ENCODE measurements at places on chromosomes 2 and 18.

DNA sequence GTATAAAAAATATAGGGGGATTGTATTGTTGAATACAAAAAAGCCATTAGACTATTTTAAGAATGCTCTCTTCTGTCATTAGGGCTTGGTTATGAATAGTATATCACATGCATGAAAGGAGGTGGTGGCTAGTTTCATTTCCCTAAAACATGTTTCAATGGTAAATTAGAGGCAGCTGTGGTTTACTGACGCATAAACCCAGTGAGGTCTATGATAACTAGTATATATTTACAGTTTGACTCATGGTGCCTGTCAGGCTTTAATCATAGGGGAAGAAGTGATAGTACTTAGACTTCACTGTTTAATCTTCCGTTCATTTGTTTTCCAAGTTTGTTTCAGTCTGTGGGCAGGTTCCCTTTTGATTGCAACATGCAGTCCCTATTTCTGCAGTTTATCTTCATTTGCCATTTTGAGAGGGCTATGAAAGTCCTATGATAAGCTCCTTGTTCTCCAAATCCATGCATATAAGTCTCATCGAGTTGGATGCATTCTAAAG lies 55.1 kb upstream of the MAP4K3 start:
- ATAC-seq, result peak; percentile 92

GRCh38 chr2:9332136-9332852 lies 91.0 kb downstream of the ITGB1BP1 start:
- ATAC-seq, result no peak

DNA sequence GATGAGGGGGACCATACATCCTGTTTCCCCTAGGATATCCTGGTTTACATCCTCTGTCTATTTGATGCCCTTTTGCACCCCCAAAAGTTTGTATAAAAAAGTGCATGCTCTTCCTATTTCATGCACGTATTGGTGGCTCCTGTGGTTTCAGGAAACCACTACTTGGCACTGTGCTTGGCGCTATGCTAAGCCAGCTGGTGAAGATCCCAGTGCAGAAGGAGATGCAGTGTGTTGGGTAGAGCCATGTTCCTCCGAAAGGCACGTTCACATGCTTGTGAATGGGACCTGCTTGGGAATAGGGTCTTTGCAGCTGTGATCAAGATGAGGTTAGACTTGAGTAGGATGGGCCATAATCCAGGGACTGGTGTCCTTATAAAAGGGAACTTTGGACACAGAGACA lies 419.7 kb downstream of the GALR1 start:
- no peak for ATAC-seq

- no peak for ATAC-seq
Measured at GRCh38 chr2:11416186-11416585, 49.8 kb downstream of the E2F6 start.

- no peak for ATAC-seq
Measured at GRCh38 chr2:101415220-101415619, 27.9 kb upstream of the CREG2 start.

- ATAC-seq, result no peak
Measured at GRCh38 chr2:174965992-174966744, 39.0 kb downstream of the CHN1 start.

DNA sequence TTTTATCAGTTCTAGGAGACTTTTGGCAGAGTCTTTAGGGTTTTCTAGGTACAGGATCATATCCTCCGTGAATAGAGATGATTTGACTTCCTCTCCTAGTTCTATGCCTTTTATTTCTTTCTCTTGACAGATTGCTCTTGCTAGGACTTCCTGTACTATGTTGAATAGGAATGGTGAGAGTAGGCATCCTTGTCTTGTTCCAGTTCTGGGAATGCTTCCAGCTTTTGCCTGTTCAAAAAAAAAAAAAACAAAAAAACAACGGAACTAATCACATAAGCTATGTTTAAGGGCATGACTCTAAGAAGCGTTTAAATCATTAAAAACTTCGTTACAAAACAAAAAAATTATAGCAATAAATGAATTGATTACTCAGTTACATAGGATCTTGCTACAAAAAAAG lies 145.7 kb downstream of the NUP35 start:
- no peak for ATAC-seq

DNA sequence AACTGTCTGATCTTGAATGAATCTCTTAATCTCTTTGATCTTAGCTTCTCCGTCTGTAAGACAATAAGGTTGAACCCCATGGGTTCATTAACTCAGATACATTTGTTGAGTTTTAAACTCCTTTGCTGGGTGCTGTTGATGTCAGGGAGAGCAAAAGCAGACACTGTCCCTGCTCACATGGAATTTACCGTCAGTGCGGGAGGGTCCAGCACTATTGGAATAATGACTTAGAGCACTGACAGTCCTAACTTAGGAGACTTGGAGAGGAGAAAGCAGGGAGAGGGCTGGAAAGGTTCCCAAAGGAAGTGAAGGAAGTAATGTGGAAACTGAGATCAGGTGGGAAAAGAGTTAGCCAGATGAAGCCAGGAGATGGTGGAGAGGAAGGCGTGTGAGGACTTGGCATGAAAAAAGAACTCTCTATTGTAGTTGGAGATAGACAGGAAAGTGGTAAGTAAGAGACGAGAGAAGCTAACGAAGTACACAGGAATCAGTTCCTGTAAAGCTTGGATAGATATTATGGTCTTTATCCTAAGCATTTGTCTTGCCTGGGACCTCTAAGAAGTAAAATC lies 141.4 kb upstream of the SERTAD2 start:
- no peak for ATAC-seq

- ATAC-seq, result no peak
Measured at GRCh38 chr2:104504331-104505073, 349.4 kb upstream of the POU3F3 start.

DNA sequence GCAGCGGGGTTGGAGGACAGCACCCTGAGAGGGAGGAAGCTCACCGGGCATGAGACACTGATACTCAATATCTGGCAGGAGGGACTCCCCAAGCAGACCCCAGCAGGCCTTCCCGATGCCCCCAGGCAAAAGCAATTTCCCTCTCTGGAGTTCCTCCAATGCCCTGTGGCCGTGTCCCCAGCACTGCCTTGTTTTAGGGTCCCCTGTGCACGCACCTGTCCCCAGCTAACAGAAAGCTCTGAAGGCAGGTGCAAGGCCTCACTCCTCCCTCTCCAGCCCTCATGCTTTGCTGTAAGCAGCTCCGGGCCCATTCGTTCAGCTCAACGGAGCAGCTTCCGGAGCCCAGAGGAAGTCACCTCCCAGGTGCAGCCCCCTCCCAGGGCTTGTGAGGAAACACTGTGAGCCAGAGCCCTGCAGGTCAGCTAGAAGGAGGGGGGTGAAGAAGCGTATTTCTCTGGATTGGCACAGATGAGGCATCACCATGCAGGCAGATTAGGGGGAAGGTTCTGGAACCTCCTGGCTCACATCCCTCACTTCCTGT lies 50.3 kb upstream of the ID2 start:
- ATAC-seq, result no peak

- no peak for ATAC-seq
Measured at GRCh38 chr2:2254206-2254605, 76.9 kb downstream of the MYT1L start.

DNA sequence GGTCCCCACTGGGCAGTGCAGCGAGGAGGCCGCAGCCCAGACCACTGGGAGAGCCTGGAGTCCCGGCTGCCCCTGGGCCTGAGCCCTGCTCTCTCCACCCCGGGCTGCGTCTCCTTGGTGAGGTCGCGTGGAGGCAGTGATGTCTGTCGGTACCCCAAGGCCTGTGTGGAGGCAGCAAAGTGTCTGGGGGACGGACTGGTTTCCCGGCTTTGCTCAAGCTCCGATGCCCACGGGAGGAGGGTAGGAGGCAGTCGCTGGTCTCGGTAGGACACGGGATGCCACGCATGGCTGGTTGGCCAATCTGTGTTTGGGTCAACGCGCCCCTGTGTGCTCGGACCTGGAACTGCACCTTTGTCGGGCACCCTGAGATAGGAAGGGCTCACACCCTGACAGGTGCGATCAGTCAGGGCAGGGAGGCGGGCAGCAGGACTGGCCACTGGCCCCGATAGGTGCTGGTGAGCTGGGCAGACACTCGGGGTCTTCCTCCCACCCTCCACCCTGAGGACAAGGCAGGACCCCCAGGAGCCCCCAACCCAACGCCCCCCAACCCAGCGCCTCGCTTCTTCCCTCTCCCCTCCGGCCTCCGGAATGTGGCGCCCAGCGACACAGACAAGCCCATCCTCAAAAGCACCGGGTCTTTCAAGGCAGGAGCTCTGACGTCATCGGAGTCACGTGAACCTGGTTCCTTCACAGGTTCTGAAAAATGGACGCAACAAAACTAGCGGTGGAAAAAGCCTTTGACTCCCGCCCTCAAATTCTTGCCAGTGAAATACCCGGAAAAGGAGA lies 288.6 kb downstream of the NDUFA10 start:
- ATAC-seq, result peak; percentile 21

- ATAC-seq, result no peak
Measured at GRCh38 chr2:20533993-20534622, 87.2 kb downstream of the RHOB start.

GRCh38 chr18:9669016-9669415 lies 39.1 kb upstream of the RAB31 start:
- ATAC-seq, result no peak

- ATAC-seq, result no peak
Measured at GRCh38 chr2:54763636-54764291, 40.3 kb downstream of the EML6 start.

DNA sequence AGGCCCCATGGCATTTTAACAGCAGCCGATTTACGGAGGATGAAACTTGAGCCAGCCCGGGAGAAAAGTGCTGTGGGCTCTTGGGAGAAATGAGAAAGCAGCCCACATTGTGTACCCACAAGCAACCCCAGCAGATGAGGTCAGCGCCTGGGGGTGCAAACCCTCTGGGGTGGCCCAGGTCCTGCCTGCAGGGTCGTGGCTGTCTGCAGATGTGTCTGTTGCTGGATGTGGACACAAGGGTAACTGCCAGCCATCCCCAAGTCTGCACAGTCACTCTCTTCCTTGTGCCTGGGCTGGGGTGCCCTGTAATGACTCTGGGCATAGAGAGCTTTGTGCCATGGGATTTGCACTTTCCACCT lies 170.8 kb downstream of the PRKCE start:
- no peak for ATAC-seq

GRCh38 chr2:84850471-84850870 lies 30.4 kb downstream of the TRABD2A start:
- no peak for ATAC-seq

DNA sequence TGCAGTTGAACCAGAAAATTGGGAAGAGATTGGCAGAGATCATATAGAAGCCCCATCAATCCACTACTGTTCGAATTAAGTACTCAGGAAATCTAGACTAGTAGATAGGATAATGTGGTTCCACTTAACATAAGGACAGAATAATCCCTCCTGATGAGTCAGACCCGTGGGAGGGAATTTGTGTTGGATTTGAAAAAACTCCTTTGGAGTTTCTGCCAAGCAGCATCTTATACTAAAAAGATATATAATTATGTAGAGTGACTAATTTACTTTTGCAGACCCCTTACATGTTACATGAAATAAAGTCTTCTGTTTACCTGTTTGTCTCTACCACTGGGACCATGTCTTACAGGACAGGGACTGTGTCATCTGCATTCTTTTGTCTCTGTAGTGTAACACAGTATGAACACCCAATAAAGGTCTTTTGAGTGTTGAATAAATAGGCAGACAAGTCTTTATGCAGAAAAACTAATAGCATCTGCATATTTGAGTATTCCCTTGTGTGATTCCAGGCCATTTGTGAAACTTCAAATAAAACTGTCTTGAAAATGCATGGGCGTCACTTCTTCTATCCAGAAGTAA lies 122.6 kb upstream of the DNAJC10 start:
- ATAC-seq, result peak; percentile 42

DNA sequence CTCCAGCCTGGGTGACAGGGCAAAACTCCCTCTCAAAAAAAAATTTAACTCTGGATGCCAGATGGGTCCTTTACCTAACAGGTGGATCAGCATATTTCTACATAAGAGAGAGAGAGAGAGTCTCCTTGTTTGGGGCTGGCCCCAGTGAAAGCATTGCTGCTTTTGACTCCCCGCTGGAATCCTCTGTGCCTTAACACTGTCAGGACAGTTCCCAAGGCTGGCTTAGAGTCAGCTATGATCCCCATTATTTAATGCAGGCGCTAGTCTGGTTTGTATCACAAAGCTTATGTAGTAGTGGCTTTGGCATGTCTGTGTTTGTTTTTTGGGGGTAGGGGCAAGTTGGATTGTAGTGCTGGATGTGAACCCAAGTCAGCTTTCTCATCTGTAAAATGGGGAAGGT lies 9.4 kb downstream of the INPP4A start:
- no peak for ATAC-seq

DNA sequence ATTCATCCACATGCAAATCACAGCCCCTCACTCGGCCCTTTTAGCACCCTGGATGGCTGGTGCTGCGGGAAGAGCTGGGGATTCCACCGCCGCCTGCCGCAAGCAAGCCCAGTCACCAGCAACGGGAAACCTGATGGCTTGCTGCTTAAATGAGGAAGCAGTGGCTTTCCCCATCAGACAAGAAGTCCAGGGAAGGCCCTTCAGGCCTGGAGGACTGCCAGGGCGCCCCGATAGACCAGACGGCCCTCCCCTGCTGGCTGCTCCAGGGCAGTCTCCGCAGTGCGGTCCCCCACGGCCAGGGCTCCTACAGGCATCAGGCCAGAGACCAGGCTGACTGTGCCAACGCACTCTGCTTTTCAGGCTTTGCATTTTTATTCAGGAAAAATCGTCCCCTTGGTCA lies 439.1 kb downstream of the EIPR1 start:
- ATAC-seq, result no peak

GRCh38 chr2:171702781-171703556 lies 15.7 kb downstream of the DYNC1I2 start:
- ATAC-seq, result no peak

GRCh38 chr2:182980115-182980514 lies 58.1 kb downstream of the NCKAP1 start:
- ATAC-seq, result no peak

- no peak for ATAC-seq
Measured at GRCh38 chr2:111643759-111644158, 240.2 kb downstream of the ANAPC1 start.

GRCh38 chr18:76977684-76978232 lies 154.8 kb downstream of the MBP start:
- no peak for ATAC-seq

DNA sequence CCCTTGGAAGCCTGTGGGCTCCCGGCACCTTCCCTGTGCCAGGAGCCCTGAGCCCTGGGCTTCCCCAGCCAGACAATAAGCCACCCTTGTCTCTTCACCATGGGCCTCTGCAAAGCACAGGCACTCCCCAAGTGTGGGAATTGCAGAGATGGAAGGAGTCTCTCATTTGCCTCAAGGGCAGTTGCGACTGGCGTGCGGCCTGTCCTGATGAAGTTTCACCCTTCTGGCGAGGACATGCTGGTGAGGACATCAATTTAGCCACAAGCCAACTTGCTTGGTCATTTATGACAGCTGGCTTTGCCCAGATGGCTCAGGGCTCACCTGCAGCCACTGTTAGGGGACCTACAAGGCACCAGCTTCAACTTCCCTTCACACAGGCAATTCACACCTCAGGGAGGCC lies 180.2 kb downstream of the ANAPC1 start:
- no peak for ATAC-seq

All from esophagus mucosa (tissue), 1 donor.